ENCODE measurements at places on chromosomes 3 and 15.

DNA sequence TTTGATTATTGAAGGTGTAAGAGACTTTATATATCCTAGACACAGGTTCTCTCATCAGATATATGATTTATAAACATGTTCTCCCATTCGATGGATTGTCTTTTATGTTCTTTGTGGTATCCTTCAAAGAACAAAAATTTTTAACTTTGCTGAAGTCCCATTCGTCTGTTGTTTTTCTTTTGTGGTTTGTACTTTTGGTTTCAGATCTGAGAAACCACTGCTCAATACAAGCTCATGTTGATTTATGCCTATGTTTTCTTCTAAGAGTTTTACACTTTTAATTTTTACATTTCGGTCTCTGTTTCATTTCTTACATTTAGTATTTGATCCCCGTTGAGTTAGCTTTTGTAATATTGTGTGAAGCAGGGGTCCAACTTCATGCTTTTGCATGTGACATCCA, 103.3 kb upstream of the SPRED1 start:
- no peak for DNase-seq

GRCh38 chr15:51846066-51846462, 16.6 kb downstream of the TMOD3 start:
- no peak for DNase-seq

- DNase-seq: no peak
Measured at GRCh38 chr15:99443768-99444446, 121.9 kb upstream of the MEF2A start.

GRCh38 chr15:44082558-44083157, 112.4 kb downstream of the FRMD5 start:
- DNase-seq: no peak

DNA sequence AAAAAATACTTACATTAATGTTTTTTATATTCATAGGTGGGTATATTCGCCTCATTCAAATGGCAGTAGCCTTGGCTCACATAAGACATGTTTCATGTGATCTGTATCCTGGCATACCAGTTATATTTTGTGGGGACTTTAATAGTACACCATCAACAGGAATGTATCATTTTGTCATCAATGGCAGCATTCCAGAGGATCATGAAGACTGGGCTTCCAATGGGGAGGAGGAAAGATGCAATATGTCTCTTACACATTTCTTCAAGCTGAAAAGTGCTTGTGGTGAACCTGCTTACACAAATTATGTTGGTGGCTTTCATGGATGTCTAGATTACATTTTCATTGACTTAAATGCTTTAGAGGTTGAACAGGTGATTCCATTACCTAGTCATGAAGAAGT, 3.5 kb downstream of the PDE12 start:
- no peak for DNase-seq

DNA sequence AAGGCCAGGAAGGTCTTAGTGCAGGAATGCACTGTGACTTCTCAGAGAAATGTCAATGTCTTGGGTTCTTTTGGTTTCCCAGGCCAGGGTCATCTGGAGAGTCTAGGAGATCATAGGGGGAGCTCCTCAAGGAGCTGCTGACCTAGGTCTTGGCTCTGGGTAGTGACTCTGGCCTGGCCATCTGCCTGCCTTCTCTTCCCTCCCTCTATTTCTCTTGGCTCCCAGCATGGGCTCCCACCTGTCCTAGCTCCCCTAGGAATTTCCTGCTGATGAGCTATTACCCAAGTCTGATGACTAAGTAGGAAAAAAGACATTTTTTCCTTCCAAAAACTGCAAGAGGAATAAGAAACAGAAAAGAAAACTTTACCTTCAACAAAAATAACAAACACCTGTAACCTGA, 57.4 kb downstream of the BSN start:
- no peak for DNase-seq

Measured in right renal cortex interstitium (tissue), 3 donors.